Type B pancreatic cell (in vitro differentiated cells): ENCODE measurements at places on chromosomes 6 and 20. TPM values are rescaled to one million over a fixed set of nuclear protein-coding genes. Genes with fewer than 3 reads are reported as not detected.
A peak's percentile ranks its signal among the peaks of the same experiment; 100 is the strongest.

Gene CHMP4B
- 111 and 170 TPM in 2 replicates for total RNA-seq

DNA sequence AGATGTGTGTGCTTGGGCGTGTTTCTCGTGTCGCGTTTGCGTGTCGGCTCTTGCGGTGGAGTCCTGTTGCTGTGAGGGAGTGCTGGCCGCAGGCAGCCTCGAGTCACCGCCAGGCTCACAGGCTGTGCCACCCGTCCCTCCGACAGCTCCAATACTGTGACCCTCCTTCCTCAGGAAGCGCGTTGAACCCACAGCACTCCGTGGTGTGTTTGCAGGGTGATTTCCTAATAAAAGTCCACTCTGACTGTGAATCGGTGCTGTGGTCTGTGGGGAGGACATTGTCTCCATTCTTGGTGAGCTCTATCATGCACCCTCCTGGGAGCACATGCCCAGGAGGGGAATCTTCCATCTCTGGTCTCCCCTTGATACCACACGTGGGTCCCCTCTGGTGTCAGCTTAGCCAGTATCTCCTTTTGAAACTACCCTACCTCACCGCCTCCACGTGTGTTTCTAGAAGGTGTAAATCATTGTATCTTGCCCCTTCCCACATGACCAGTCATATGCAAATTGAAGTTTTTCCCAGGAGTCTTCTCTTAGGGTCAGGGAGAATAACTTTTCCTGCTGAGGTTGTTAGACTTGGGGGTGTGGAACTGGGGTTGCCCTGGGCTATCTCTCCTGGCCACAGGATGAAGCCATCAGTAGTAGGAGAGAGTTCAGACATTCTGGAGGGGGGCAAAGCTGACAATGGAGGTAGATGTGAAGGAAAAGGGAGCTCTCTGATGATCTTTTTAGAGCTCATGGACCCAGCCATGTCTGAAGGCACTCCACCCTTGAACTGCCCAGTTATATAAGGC is 13.3 kb upstream of the PCMTD2 start:
- H3K4me1 ChIP-seq, result no peaks in the 10 kb centered on the region
- H3K27ac ChIP-seq, result no peak overlapping the region
- no peaks in the 10 kb centered on the region for H3K36me3 ChIP-seq
- H3K27me3 ChIP-seq, result peaks cover 16% of the 10 kb centered on the region
- no peak overlapping the region for H3K4me3 ChIP-seq

- DNase-seq, result no peak
- no peaks in the 10 kb centered on the region for H3K27me3 ChIP-seq
- H3K4me1 ChIP-seq, result peaks cover 9% of the 10 kb centered on the region
- H3K36me3 ChIP-seq, result no peaks in the 10 kb centered on the region
- H3K4me3 ChIP-seq, result no peak overlapping the region
- H3K27ac ChIP-seq, result peak overlapping the region; percentile 63
These were observed 84.7 kb upstream of the SCP2D1 start for GRCh38 chr20:18728870-18729224.

- H3K4me3 ChIP-seq, result no peak overlapping the region
- no peaks in the 10 kb centered on the region for H3K4me1 ChIP-seq
- H3K27ac ChIP-seq, result no peak overlapping the region
- peaks cover 8% of the 10 kb centered on the region for H3K27me3 ChIP-seq
- no peaks in the 10 kb centered on the region for H3K36me3 ChIP-seq
These were observed 281.9 kb downstream of the EPM2A start for GRCh38 chr6:145453376-145453775.

GRCh38 chr6:168007592-168008338 is 10.3 kb downstream of the KIF25 start:
- H3K27me3 ChIP-seq, result peaks cover 2% of the 10 kb centered on the region
- no peak overlapping the region for H3K4me3 ChIP-seq
- no peak overlapping the region for H3K27ac ChIP-seq
- no peak for DNase-seq
- no peaks in the 10 kb centered on the region for H3K36me3 ChIP-seq

GRCh38 chr20:63473555-63474449 is 1.3 kb upstream of the KCNQ2 start:
- peak overlapping the region; percentile 44 for H3K4me3 ChIP-seq
- DNase-seq, result no peak
- H3K27ac ChIP-seq, result no peak overlapping the region
- H3K36me3 ChIP-seq, result no peaks in the 10 kb centered on the region
- H3K4me1 ChIP-seq, result no peaks in the 10 kb centered on the region

DNA sequence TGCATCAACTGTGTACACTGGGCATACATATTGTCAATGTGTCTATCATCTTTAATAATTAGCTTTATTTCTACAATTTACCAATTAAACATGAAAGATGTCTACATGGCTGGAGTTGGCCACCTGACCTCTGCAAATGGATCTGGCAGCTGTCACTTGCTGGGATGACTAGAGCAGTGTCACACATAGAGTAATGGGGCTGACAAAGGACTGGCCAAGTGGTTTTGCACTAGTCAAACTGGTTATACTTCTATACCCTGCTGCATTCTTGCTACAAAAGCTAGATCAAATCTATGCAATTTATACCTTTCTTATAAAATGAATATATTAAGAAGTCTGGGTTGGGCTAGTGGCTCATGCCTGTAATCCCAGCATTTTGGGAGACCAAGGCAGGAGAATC is 99.3 kb downstream of the SESN1 start:
- no peak for DNase-seq
- H3K36me3 ChIP-seq, result peaks cover 44% of the 10 kb centered on the region
- no peak overlapping the region for H3K27ac ChIP-seq
- H3K27me3 ChIP-seq, result no peaks in the 10 kb centered on the region
- H3K4me1 ChIP-seq, result peaks cover 10% of the 10 kb centered on the region
- no peak overlapping the region for H3K4me3 ChIP-seq

- H3K4me3 ChIP-seq, result no peak overlapping the region
- H3K4me1 ChIP-seq, result no peaks in the 10 kb centered on the region
- no peak overlapping the region for H3K27ac ChIP-seq
- H3K27me3 ChIP-seq, result no peaks in the 10 kb centered on the region
These were observed 100.7 kb upstream of the HMGN3 start for GRCh38 chr6:79335133-79335674.

GRCh38 chr6:16585805-16586204 is 175.5 kb downstream of the ATXN1 start:
- peak overlapping the region; percentile 15 for H3K27ac ChIP-seq
- no peak overlapping the region for H3K4me3 ChIP-seq
- peaks cover 26% of the 10 kb centered on the region for H3K36me3 ChIP-seq
- H3K4me1 ChIP-seq, result peaks cover 4% of the 10 kb centered on the region
- no peaks in the 10 kb centered on the region for H3K27me3 ChIP-seq
- DNase-seq, result no peak
